ENCODE measurements at places on chromosomes 2 and 18.

- no peak for DNase-seq
These were observed 142.9 kb downstream of the CHST9 start for GRCh38 chr18:27042177-27042576.

DNA sequence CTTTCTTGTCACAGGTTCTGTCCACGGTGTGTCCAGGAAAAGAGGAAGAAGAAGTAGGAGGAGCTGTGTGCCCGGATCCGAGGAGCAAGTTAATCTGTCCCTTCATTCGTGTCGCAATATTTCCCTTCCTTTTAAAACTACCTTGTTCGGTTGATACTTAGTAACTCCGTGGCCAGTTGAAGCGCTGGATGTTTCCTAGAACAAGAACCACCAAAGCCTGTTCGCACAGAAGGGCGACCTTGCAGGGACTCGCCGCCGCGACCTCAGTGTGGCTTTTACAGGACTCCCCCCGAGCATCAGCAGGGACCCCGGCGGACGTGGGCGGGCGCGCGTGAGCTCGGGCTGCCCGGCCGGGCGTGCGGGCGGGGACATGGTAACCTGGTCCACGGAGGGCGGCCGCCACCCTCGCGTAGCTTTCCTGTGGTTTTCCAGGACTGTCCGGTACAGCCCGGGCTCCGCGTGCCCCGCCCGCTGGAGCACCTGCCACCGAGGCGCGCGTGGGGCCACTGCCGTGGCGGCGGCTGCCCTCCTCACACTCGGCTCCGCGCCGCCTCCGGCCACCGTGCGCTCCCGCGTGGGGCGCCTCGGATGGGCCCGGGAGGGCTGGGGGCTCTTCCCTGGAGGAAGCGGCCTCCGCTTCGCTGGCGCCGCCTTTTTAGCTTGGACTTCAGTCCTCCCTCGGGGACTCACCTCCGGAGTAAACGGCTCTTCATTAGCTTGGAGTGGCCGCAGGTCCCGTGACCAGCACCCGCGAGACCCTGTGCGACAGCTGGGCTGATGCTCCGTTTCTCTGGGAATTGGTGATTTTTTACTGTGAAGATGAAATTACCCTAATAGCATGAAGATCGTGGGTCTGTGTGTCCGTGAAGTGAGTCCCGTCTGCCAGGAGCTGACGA lies 9.2 kb upstream of the D2HGDH start:
- no peak for DNase-seq

GRCh38 chr18:76460482-76460881 lies 34.6 kb downstream of the ZNF516 start:
- no peak for DNase-seq

- DNase-seq, result no peak
These were observed 191.0 kb downstream of the C1D start for GRCh38 chr2:67871686-67872412.

DNA sequence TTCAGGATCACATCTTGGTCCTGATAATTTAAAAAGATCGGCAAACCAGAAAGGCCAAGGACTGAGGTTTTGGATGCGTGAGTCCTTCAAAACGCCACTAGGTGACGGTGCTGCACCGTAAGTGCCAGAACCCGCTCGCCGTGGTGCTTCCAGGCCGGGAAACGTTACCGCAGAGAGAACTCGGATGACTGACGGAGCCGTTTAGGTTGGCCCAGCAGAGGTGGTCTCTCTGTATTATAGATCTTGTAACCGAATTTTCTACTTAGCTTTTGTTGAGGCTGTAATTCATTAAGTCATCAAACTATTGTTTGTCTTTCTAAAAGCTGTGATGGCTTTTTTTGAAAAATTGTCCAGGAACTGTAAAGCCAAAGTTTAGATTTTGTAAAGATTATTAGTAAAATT lies 39.8 kb upstream of the ADCYAP1 start:
- DNase-seq, result peak; percentile 49

DNA sequence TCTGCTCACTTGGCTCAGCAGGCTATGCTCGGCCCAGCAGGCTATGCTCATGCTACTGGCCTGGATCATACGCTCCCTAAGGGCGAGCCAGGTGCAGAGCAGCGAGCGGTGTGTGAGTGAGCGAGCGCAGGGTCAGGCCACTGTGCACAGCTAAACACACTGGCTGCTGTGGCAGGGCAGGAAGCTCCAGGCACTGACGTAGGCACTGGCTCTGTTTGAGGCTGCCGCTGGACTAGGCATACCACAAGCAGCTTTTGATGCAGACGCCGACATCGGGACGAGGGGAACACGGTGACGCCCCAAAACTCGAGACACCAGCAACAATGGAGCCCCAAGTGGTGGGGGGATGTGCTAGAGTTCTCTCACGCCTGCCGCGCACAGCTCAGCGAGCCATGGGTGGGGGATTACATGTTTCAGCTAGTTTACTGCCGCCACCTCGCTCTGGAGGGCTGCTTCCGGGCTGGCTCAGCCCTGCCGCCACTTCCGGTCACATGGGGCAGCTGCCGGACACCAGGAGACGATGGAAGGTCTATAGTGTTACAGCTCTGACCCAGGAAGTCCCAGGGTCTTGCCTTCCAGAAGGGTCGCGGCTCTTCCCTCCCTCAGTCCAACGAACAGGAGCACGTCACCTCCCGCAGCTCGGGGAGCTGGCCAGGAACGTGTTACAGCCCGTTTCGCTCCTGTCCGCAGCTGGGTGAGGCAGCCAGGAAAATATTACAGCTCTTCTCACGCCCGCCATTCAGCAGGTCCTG lies 1176.9 kb upstream of the LRRTM1 start:
- DNase-seq, result no peak

DNA sequence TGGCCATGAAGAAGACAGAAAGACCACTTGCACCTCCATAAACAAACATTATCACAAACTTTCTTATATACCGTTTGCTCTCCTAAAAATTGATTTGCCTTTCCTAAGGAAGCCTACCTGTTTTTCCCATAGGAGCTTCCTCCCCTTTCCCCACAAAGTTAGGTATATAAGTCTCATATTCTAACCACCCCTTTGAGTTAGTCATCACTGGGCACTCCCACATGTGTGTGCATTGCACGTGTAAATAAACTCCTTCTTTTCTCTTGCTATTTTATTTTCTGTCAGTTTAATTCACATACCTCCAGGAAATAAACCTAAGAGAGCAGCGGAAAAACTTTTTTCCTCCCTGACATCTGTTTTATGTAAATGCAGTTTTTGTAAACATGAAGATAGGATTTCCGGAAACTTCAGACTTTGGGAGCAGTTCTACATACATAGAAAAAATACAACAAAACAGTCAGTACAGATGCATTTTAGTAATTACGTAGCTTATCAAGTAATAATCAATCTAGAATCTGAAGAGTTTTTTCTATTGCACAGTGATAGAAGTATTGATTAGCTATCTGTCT lies 46.6 kb downstream of the PLCL1 start:
- no peak for DNase-seq

DNA sequence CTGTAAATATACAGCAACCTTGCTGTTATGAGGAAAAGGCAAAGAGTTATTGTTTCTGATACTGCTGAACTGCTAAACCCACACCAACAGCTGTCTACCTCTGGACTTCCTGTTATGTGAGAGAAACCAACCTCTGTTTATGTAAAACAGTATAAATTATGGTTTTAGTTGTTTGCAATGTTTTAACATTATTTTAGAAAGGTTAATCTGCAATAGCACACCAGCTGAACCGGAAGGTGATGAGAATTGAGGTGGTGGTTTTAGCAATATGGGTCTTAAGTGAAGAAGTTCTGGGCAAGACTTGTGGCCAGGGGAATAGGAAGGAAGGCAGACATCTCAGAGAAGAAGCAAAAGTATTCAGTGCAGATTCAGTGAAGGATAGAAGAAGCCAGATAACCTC lies 237.8 kb downstream of the PLCL1 start:
- DNase-seq, result no peak

GRCh38 chr2:30622452-30622851 lies 175.4 kb downstream of the LCLAT1 start:
- DNase-seq, result no peak

DNA sequence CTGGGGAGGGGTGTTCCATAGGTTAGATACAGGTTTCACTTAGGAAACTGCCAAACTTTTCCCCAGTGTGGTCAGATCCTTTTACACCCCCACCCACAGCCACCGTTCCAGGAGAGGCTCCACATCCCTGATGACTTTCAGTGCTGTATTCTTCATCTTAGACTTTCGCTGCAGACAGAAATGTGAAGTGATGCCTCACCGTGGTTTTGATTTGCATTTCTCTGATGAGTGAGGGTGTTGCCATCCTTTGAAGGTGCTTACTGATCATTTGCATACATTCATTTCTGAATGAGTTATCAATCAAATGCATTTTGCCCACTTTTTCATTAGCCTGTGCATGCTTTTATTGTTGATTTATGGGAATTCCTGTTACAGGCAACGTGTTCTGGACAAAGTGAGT lies 14.9 kb downstream of the COPS9 start:
- DNase-seq, result no peak

DNA sequence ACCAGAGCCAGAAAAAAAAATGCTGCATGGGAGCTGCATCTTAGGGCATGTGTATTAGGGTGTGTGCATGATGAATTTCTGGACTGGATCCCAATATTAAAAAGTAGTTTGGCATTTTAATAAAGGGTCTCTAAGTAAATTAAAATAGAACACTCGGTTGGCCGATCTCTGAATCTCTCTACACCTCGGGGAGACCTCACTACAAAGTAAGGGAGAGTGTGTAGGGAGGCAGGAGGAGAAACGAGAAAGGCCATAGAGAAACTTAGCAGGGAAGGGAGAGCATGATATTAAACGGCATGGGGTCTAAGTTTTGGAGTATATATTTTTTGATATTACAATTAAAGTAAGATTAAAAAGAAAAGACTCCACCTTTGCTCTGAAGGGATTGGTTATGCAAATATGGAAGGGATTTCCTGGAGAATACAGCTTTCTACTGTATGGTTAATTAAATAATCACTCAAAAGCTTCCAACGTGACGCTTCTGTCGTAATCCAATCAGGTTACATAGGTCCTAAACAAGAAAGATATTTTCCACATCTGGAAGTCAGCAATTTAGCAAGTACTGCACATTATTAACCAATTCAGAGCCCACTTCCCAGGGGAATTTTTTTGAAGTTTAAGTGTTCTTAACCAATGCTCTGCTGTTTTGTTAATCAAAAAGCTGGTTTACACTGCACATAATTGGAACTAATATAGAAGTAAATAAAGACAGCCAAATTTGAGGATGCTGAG lies 1.0 kb upstream of the ZEB2 start:
- no peak for DNase-seq

GRCh38 chr2:14996351-14997014 lies 364.0 kb downstream of the LRATD1 start:
- no peak for DNase-seq

DNA sequence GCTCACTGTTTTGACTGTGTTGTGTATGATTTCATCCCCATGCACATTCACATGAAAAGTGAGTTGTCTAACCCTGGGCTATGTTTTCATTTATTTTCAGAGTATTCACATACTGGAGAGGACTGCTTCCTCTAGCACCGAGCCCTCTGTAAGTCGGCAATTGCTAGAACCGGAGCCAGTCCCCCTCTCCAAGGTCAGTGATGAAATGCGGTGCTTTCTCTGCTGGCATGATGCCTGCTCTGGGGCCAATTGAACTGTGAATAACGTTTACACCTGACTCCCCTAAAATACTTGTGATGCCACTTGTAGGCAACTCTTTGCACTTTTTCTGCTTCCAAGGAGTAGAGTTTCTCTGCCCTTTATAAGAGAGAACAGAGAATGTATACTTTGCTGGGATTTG lies 126.9 kb downstream of the PRKRA start:
- DNase-seq, result no peak
